ENCODE measurements at places on chromosomes 2 and 18. TPM values are rescaled to one million over a fixed set of nuclear protein-coding genes. Genes with fewer than 3 reads are reported as not detected.
A peak's percentile ranks its signal among the peaks of the same experiment; 100 is the strongest.

The ALPI gene
- not detected for total RNA-seq

The RIT2 gene
- total RNA-seq: not detected

The TACR1 gene
- 2.1 TPM for total RNA-seq

The DCTN1 gene
- 167 TPM for total RNA-seq

The APCDD1 gene
- 13.9 TPM for total RNA-seq

DNA sequence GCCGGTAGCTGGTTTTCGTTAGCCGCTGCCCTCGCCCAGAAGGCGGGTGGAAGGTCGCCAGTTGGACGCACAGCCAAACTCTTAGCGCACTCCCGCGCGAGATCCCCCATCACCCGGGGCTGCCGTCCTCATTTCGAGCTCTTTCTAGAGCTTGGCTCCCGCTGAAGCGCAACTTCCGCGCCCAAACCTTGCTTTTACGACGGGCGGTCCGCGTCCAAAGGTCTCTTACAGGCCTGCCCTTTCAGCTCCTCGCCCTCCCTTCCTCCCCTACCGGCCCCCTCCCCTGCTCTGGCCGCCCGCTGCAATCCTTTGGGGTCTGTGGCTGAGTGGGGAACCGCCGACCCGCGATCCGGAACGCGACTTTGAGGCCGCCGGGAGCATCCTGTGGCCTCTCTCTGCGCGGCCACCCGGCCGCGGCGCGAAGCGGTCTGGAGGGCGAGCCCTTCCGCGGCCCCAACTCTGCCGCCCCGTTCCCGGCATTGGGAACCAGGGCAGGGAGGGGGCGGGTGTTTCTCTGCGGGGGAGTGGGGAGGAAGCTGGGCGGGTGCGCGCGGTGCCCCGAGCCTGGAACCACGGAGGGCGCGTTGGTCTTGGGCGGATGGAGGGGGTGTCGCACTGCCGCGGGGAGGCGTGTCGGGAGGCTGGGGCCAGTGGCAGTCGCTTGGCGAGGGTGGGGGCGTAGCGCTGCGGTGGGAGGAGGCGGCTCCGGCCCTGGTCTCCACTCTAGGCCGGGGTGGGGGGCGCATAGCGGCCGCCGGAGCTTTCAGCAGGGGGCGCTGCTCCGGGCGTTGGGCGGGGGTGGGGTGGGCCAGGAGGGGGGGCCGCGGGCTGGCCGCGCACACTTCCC is at the start of gene GDF7:
Gene GDF7, plus strand, starts transcription at position 841 of the 847 bp plus-strand sequence. CDS start 96 bp downstream, outside the sequence.
- peak; percentile 88 for DNase-seq

GRCh38 chr2:121634354-121635307 is 14.6 kb downstream of the CLASP1 start:
- DNase-seq: no peak

DNA sequence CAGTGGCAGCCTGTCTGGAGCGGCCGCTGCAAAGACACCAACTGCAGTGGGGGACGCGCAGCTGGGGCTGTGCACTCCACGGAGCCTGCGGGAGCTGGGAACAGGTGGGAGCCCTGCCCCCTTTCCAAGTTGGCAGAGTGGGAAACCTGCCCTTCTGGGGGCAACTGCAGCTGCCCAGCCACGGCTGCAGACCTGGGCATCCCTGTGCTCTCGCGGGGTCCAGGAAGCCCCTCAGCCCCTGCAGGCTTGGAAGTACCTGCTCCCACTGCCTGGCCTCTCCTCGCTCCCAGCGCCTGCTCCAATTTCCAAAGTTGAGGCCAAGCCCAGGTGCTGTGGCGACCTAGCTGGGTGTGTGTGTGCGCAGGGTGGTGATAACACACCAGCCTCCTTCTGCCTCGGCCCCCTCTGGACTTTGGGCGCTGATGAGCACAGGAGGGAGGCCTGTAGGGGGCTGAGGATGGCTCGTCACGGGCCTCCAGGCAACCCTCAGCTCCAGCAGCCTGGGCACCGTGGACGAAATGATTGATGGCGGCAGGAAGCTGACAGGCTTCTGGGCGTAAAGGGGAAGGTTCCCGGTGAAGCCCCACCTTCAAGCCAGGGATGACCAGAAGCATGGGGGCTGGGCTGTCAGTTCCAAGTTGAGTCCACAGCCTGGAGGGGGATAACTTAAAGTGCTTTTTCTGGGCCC is 76.9 kb downstream of the PTPN4 start:
- no peak for DNase-seq

DNA sequence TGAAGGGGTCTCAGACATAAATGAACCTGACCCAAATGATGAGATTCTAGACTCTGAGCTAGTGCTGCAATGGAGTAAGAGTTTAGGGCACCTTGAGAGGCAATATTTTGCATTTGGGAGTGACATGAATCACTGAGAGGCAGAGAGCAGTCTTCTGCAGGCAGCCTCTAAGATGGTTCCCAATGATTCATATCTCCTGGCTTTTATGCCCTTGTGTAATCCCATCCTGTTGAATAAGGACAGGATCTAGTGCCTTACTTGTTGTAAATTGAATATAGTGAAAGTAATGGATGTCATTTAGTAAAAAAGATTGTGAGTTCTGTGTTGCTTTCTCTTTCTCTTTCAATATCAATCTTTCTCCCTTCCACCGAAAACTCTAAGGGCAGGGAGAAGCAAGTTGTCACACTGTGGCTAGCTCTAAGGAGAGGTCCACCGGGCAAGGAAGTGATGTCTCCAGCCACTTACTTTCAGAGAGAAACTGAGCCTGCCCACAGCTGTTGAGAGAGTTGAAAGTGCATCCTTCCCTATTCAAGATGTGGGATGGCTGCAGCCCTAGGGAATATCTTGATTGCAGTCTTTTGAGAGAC is 144.7 kb downstream of the TRIB2 start:
- DNase-seq: no peak

- DNase-seq: no peak
Measured at GRCh38 chr2:205768341-205768740, 86.0 kb downstream of the NRP2 start.

DNA sequence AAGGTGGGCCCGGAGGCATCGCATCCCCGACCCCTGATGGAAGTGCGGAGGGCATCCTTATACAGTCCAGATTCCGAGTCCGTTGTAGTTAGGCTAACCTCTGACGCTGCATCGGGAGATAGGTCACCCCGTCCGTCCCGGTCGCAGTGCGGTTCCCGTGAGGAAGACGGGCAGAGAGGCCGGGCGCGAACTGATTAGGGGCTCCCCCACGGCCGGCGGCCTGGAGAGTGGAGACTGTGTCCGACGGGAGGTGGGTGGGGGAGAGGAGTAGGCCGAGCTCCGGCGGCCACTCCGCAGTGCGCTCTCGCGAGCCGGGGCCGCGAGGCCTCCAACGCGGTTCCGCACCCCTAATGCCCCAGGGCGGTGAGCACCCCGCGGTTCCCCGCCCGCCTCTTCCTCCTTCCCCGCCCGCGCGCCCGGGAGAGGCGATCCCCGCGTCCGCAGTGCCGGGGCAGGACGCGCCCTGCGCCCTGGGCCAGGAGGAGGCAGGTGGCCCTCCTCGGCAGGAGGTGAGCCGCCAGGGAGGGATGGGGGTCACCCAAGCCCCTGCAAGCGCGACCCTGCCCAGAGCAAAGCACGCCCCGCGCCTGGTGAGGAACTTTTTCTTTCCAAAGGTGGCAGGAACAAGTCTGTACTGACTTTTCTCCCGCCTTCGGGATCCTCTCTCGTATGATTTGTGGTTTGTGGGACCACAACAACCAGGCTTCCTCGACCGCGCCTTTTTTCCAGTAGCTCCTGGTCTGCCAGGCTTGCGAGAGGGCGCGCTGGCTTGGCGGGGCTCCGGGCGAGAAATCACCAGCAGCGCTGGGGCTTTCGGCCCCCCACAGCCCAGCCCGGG is 1.4 kb upstream of the SP5 start:
- DNase-seq: no peak

GRCh38 chr2:13745330-13745729 is 887.2 kb upstream of the LRATD1 start:
- DNase-seq: no peak

GRCh38 chr2:98454500-98455235 is 10.0 kb downstream of the INPP4A start:
- DNase-seq: peak; percentile 22

DNA sequence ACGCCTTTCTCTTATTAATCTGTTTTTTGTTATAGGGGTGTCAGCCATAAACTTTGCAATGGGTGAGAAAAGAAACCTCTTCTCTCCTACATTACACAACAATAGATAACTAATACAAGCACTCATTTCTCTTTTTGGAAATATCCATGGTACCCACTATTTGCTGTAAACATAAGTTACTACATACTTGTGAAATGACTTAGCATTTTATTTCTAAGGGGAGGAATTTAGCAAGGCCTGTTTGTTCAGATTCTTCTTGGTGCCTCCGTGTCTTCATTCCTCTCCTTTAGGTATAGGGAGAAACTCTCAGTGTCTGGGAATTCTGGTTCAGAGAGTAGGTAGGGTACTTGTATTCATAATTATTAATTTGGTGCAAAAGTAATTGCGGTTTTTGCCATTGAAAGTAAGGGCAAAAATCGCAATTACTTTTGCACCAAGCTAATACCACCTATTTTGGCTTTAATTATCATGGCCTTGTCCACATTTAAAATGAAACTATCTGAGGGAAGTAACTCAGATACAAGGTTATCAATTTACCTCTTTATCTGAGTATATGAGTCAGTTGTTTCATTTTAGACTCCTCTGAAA is 134.8 kb downstream of the MREG start:
- no peak for DNase-seq

GRCh38 chr2:753123-753522 is 75.9 kb upstream of the TMEM18 start:
- no peak for DNase-seq

- no peak for DNase-seq
Measured at GRCh38 chr2:69701100-69701945, 40.6 kb upstream of the ANXA4 start.

DNA sequence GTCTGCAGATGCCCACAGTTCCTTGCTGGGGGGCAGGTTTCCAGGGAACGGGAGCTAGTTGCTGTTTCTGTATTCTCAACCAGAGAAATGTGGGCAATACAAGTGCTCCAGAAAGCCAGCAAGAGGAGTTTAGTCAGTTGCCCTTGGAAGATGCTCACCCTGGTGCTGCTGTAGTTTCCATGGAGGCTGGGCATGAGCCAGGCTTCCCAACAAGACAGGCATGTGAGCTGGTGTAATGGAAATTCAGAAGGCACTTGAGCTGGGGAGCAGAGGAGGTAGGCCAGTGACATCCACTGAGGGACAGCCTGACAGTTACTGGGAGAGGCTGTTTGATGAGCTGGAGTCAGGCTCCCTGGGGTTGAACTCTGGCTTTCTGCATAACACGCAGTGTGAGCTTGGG is 7.7 kb downstream of the HK2 start:
- DNase-seq: no peak

GRCh38 chr2:199596549-199596948 is 138.8 kb upstream of the SATB2 start:
- DNase-seq: no peak

DNA sequence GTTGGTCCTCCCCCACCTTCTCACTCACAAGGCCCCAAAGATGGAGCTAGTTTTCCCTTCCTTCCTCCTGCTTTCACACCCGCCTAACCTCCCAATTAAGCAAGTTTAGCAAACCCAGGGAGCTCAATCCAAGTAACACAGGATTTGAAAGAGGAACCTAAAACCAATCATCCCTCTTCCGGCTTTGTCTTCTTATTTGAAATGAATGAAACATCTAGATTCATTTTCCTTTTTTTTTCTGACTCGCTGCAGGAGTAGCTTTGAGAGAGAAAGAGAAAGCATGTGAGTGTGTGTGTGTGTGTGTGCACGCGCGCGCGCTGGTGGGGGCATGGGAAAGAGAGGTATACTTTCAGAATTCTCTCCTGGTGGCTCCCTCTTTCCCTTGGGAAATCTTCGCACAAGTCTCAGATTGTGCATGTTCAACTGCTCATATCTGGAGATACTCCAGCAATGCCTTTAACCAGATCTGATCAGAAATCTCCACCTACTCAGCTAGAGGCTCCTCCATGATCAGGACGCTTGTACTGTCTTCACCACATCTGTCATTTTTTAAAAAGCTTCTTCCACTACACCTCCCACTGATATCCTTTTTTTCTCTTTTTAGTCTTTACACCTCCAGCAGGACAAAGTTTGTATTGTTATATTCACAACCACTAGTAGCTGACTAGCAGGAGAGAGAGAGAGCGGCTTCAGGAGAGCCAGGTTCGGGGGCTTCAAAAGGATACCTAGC is 1.7 kb downstream of the SLC8A1 start:
- DNase-seq: peak; percentile 75

DNA sequence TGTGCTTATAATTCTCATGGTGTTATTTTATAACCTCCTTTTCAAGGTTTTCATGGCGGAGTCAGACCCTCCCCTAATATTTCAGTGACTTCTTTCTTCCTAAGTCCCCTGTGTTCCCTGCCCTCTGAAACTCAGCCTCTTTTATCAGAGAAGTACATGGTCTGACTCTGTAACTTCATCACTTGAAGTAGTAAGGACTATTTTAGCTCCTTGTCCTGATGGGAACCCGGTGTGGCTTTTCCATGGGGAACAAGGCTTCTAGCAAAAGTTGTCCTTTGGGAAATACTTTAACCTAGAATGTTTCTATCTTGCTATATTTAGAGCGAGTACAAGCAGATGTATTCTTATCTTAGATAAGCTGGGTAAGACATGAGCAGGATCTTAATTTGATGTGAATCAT is 117.5 kb downstream of the TRIB2 start:
- no peak for DNase-seq

DNA sequence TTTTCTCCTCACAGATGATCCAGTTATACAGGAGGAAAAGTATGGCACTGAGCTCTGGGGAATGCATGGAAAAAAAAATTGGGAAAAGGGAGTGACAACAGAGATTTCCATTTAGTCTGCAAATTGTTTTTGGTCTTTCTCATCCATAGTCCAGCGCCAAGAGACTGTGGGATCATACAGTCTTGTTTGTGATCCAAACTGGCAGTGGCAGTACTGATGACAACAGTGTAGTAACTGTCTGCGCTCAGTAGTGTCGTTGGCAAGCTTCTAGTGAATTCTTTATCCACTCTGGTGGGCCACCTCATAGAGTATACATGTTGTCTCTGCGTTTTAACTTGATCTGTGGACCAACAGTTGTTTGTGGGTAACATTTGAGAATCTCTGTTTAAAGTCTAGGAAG is 37.9 kb downstream of the GALNT1 start:
- no peak for DNase-seq

GRCh38 chr2:53188851-53189510 is 578.6 kb upstream of the CHAC2 start:
- DNase-seq: no peak

DNA sequence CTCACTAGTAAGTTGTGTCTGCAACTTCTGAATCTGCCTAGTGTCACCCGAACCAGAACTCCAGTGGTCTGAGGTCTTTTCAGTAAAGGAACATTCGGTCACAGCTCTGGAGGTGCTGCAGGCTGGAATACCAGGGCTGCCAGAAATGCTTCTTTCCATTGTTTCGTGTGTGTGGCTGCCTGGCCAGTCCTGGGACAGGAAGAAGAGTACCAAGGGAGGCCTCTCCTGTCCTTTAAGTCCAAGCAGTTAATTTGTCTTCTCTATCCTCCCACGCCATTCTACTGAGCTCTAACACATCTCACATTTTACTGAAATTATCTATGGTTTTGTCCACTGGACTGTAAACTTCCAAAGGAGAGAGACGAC is 196.0 kb downstream of the LNPK start:
- DNase-seq: no peak

All from posterior vena cava (tissue), 2 donors.